Cardiac septum (tissue), 1 donor: ENCODE measurements at places on chromosomes 6 and 20. TPM values are rescaled to one million over a fixed set of nuclear protein-coding genes. Genes with fewer than 3 reads are reported as not detected.

ZKSCAN3 gene
- 5.3 TPM for total RNA-seq

CDH26 gene
- 0.54 TPM for total RNA-seq

SAMD3 gene
- 0.22 TPM for total RNA-seq

SIRPB2 gene
- 2.2 TPM for total RNA-seq

TRDN gene
- total RNA-seq = 490 TPM

KIF13A gene
- 145 TPM for total RNA-seq

SLC32A1 gene
- not detected for total RNA-seq

SLA2 gene
- 0.27 TPM for total RNA-seq

- no peak for DNase-seq
Measured at GRCh38 chr6:170423814-170424603, 117.5 kb downstream of the FAM120B start.

DNA sequence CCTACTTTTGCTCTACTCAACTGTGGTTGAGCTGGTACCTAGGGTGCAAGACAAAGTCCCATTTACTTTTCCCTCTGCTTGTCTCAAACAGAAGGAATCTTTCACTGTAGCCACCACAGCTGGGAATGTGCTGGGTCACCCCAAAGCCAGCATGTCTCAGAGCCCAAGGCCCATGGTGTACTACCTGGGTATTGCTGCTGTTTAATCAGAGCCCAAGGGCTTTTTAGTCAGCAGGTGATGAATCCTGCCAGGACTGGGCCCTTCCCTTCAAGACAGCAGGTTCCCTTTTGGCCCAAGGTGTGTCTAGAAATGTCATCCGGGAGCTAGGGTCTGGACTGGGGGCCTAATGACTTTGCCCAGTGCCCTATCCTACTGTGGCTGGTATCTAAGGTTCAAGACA, 249.8 kb downstream of the HDGFL1 start:
- DNase-seq = no peak

GRCh38 chr20:36916199-36916598, 35.3 kb downstream of the SAMHD1 start:
- DNase-seq = no peak

GRCh38 chr6:144696610-144697368, 411.7 kb downstream of the UTRN start:
- DNase-seq = no peak

DNA sequence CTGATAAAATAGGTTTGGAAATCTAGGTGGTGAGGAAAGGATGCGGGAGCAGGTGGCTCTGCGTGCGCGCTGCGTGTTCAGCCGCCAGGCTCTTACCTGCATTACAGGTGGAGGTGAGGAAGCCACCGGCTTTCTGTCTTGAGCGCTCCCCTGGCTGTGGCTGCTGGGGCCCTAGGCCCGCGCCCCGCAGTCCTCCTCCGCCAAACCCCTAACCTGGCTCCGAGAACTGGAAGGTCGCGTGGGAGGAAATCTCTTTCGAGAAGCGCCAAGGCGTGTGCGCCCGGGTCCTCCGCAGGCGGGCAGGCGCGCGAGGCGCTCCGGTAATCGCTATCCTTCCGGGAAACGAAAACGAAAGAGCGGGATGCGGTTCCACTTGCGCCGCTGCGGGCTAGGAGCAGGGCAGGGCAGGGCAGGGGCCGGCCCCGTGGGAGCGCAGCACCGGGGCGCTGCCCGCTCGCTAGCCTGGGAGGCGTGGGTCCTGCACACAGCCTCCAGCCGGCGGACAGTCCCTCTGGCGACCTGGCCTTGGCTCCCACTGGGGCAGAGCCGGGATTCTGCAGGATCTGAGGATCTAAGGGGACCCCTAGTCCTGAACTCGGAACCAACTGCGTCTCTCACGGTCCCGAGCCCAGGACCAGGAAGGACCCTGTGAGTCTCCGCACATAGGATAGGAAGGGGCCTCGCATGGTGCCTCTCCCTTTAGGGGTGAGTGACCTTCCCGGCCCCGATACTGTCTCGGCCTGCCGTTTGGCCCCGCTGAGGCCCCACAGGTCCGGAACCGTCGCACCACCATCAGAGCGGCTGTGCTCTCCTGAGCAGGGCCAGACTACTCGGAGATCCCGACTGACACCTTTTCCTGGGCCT, at the start of gene ETV7:
ETV7 (minus strand) TSS at position 230 of the 864 bp plus-strand sequence; CDS start at position 102, 128 bp downstream.
- peak; percentile 81 for DNase-seq

GRCh38 chr6:88366672-88367071, 200.5 kb upstream of the CNR1 start:
- DNase-seq = no peak

- DNase-seq = no peak
Measured at GRCh38 chr6:98323605-98324004, 510.8 kb upstream of the POU3F2 start.

DNA sequence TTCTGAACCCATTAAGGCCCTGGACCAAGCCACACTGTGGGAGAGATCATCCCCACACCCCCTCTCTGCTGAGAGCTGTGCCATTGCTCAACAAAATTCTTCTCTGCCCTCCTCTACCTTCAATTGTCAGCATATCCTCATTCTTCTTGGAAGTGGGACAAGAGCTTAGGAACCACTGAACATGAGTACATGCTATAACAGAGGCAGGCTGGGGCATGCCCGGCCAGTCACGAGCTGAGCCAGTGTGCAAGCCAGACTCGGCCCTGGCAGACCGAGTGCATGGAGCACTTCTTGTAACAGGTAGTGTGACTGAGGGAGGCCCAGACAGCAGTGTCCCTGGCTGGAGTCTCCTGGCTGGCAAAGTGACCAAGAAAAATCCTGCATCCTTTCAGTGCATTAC, 149.2 kb downstream of the MOXD1 start:
- no peak for DNase-seq

- no peak for DNase-seq
Measured at GRCh38 chr6:1504465-1504864, 105.2 kb upstream of the FOXC1 start.

DNA sequence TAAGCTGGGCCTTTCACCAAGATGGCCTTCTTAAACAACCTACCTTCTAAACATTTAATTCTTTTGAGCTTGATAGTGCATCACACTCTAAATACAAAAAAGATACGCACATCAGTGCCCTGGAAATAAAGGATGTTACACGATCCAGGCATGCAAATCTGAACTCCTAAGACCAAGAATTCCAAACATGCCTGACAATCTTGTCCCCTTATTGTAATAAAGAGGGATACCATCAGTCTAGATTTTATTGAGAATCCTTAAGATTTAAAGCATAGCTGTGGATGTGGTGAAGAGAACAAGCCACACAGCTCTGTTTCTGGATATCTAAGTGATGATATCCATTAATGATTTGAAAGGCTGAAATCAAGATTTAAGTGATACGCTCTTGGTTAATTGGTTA, 13.0 kb downstream of the ZNF451 start:
- no peak for DNase-seq

DNA sequence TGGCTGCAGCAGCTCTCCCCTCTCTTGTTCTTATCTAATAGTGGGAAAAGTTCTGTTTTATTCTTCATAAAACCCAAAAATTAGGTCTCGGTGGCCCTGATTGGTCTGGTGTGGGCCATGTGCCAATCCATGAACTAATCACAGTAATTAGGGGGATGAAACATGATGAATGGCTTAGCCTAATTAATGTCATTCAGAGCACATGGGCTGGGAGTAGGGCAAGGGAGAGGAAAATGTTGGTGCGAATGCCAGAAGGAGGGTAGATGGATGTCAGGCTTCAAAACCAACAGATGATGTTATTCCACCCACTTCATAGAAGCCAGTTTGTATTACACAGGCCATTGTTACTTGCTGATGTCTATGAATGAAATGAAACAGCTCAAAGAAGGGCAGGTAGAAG, 46.5 kb downstream of the PLEKHG1 start:
- no peak for DNase-seq

DNA sequence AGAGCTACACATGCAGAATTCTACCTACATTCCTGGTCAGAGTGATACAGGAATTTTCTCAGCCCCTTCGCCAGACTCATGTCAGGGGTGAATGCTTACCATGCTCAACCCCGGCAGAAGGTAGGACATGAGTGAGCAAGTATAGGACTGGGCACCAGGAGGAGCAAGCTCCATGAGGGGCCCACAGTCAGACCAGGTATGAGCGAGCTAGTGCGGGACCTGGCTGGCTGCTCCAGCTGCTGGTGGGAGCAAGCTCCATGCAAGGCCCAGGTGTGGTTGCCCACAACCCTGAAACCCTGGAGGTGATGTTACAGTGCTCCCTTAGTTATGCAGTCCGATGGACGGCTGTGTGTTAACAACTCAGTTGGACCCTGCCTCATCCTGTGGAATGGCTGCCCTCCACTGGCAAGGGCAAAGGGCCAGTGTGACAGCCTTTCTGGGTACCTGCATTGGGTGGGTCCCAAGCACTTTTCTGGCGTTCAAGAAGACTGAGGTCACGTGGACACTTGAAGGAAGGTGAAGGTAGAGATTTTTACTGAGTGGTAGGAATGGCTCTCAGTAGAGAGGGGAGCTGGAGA, 503.5 kb upstream of the CITED2 start:
- no peak for DNase-seq

- DNase-seq = no peak
Measured at GRCh38 chr6:42453654-42454427, 2.1 kb upstream of the TRERF1 start.

DNA sequence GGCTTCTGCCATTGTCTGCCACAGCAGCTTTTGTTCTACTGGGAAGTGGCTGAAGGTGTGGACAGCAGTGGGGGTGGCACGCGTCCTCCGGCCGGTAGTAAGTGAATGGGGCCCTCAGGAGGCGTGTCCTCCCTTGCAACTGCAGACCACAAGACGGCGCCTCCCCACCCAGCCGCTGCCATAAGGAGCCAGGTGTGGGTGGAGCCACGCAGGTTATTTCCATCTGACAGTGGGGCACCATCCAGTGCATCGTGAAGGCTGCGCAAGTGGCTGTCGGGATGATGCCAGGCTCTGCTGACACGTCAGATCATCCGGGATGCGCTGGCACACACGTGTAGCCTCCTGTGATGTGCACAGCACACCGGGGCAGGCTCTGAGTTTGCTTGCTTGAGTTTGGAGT, 379.7 kb downstream of the CDH4 start:
- DNase-seq = no peak

- no peak for DNase-seq
Measured at GRCh38 chr20:3350422-3350821, 57.0 kb downstream of the DNAAF9 start.

DNA sequence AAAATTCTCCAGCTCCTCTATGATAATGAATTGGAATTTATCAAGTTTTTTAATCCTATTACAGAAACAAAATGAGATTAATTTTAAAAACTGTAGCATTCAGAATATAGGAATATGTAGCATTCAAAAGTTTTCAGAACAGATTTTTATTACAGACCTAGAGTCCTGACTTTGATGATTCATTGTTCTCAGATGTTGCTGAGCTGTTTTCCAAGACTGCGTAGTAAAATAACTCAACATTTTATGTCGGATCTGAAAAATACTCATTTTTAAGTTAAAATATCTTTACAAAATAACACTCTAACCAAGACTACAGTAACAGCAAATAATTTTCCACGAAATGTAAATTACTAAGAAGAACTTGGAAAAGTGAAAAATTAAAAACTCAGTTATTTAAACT, 67.1 kb downstream of the SYCP2 start:
- no peak for DNase-seq

DNA sequence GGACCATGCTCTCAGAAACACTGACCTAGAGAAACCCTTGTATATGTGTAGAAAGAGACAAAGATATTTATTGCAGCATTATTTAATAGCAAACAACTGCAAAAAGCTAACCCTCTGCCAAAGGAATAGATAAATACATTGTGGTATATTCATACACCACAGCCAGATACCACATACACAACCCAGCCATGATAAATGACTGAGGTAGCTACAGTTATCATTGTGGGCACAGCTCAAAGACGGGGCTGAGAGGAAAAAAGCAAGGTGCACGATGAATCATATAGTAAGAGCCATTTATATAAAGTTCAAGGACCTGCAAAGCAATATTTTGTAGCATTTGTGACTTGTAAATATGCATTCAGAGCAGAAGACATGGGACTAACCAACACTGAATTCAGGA, 30.8 kb downstream of the RSPO4 start:
- no peak for DNase-seq

- peak; percentile 80 for DNase-seq
Measured at GRCh38 chr20:11891077-11891775, 26.5 kb upstream of the BTBD3 start.
